Activated CD4-positive, alpha-beta memory T cell treated with anti-CD3 and anti-CD28 coated beads, Interleukin-2, amount 10 ng/mL, durations not matched to agents 7 days and 5 days (primary cell): ENCODE measurements at places on chromosomes 12 and 14.

DNA sequence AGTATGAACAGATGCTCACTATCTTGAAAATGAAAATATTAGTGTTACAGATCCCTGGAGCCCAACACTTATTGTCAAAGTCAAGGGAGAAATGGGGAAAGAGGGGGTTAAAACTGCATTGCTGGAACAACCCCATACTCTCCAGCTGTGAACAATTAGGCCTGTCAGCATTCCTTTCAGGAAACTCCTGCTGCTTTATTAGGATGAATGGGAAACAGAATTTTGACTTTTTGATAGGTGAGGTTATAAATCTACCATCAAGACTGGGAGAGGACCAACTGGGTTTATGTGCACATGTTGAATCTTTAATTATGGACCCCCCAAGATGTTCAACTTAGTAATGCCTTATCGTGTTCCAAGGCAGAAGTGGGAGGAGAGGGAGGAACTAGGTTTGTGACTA lies 85.0 kb downstream of the TMTC1 start:
- DNase-seq: no peak

GRCh38 chr12:19018302-19018970 lies 111.1 kb upstream of the PLEKHA5 start:
- no peak for DNase-seq

DNA sequence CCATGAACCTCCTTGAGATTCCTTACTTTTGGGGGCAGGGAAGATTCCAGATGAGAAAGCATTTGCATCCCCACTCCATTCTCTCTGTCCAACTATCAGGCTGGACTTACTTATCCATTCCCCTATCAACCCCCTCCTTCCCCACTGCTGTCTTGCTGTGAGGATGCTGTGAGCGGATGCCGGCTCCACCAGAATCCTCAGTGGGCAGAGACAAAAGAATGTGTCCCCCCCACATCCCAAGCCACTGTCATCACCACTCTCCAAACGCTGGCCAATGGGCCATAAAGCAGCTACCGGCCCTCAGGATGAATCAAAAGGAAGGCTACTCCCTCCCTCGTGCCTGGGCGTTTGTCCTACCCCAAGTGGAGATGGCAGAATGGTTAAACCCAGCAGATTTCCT lies 173.0 kb upstream of the NTF3 start:
- DNase-seq: no peak

GRCh38 chr14:34931206-34931605 lies 51.6 kb upstream of the SRP54 start:
- DNase-seq: peak; percentile 27

GRCh38 chr12:100698518-100698917 lies 96.1 kb upstream of the ANO4 start:
- no peak for DNase-seq

GRCh38 chr14:100100032-100100703 lies 34.9 kb downstream of the EVL start:
- no peak for DNase-seq

GRCh38 chr12:85157035-85157603 lies 121.0 kb downstream of the LRRIQ1 start:
- DNase-seq: no peak

- DNase-seq: no peak
Measured at GRCh38 chr12:120368789-120369602, at the start of gene MSI1. Gene MSI1, minus strand, starts transcription at chr12:120369164. Its CDS starts 73 bp downstream, at chr12:120369091.

DNA sequence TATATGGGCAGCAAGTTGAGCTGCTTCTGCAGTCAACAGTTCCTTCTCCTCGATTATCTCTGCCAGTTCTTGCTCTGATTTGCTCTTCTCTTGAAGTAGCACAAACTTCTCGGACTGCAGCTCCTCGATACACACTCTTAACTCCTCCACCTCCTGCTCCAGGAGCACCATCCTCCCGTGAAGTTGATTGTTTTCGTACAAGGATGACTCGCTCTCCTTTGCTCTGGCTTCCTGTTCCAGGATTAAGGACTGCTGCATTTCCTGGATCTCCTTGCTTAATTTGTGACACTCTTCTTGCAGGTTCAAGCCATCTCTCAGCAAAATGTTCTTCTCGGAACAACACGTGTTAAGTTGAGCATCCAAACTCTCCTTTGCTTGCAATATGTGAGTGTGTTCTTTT lies 56.2 kb upstream of the VPS33A start:
- DNase-seq: no peak
